CD4-positive, alpha-beta T cell treated with Interleukin-6 at 100 ng/mL for 8 hours (primary cell): ENCODE measurements at places on chromosomes 2 and 18.

GRCh38 chr2:28523902-28524301 lies 28.0 kb downstream of the PLB1 start:
- no peak for DNase-seq

GRCh38 chr2:212157012-212157411 lies 381.6 kb downstream of the ERBB4 start:
- no peak for DNase-seq

- DNase-seq: no peak
Measured at GRCh38 chr2:166144071-166144470, 16.3 kb upstream of the SCN1A start.

- DNase-seq: no peak
Measured at GRCh38 chr2:121103960-121104359, 181.0 kb downstream of the TFCP2L1 start.

DNA sequence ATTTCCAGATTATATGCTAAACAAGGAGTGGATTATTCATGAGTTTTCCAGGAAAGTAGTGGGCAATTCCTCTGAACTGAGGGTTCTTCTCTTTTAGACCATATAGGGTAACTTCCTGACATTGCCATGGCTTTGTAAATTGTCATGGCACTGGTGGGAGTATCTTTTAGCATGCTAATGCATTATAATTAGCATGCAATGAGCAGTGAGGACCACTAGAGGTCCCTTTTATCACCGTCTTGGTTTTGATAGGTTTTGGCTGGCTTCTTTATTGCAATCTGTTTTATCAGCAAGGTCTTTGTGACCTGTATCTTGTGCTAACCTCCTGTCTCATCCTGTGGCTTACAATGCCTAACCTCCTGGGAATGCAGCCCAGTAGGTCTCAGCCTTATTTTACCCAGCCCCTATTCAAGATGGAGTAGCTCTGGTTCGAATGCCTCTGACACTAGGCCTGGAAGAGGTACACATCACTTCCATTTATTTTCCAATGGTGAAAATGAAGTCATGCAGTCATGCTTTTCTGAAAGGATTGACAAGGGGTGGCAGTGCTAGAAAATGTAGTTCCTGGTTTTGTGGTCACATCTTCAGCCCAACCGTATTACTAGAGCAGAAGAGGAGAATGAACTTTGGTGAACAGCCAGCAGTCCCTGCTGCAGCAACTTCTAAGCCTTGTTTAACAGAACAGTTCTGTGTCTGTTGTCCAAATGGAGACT lies 26.6 kb upstream of the ITGA4 start:
- peak; percentile 33 for DNase-seq

DNA sequence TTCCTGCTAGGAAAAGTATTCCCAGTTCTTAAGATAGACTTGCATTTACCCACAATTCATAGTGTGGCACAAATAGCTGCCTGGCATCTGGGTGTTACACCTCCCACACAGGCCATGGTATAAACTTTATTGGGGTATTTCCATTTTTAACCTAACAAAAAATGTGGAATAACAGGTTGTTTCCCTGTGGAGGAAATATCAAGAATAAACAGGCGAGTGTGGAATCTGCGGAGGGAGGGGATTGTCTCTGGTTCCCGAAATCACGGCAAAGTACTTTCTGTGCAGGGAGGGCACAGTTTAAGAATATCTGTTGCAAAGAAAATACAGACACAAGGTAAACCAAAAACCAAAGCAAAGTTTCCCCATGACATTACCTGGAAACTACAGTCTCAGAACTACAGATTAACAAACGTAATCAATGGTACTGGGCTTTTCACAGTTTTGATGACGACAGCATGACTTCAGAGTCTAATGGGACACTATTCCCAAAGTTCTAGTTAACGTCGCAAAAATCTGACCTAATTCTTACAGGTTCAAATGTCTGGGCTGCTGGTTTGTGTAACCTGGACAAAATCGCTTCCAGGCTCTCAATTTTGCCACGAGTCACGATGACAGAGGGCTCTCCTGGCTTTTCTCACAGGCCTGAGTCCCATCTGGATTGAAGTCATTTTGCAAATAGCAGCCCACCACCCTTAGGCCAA lies 1.4 kb downstream of the STARD7 start:
- no peak for DNase-seq

DNA sequence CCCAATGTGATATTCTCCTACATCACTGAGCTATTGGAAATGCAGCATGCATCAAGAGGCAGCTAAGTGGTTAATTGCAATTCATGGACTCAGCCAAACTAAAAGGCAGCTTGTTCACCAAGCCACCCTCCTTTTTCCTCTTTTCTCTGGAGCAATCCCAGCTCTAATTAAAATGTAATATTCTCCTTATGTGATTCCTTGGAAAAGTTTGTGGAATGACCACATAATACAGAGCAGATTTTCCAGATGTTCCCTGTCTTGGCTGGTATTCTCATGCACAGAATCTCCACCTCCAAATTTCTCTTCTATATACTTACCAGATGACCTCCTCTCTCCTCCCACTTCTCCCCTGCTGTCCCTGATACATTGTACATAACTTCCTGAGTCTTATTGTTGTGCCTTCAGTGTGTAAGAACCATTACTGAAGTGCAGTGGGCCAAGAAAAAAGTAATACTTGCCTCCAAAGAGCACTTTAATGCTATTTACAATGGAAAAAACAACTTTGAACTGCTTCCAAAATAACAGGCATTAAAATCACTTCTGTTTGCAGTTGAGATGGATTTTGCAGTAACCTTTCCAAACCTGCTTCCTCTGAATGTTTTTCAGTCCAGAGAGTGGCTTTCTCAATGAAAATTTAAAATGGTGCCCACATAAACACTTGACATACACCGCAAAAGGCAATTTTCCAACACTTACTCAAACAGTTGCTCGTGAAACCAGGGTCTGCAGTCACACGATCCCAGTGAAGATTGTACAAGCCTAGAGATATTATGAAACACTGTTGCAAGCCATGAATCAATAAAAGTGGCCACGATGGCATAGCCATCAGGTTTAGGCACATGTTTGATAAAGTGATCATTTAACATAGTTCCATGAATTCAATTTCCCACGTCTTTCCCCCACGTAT lies 258.0 kb downstream of the MTX2 start:
- no peak for DNase-seq

GRCh38 chr2:10467401-10467800 lies 19.3 kb upstream of the ODC1 start:
- no peak for DNase-seq

GRCh38 chr2:60522462-60522861 lies 31.0 kb downstream of the BCL11A start:
- no peak for DNase-seq

DNA sequence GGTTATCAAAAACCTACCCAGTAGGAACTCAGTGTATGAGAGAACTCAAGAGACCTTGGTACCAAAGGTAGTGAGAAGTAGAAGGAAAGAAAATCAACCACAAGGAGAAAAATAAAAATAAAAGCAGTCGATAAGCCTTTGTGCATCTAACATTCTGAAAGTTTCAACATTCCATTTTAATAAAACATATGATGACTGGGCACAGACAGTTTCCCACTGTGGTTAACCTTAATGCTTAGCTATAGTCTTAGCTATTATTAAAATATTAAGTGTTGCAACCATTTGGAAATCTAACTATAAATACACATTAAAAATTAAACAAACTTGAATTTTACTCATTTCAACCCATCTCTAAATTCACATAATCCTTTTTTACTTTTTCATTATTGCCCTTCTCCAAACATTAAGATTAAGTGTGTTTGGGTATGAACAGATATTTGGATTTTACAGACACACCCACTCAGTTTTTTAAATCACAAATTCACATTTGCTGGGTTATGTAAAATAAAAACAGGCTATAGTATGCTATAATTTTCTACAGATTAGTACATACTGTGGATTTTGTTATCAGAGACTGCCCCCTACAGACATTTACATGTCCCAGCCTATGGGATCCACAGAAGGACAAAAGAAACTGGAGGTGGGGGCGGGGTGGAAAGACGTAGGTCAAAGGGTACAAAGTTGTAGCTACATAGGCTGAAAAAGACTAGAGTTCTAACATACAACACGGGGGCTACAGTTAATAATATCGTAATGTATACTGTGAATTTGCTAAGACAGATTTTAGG lies 32.8 kb downstream of the SRBD1 start:
- peak; percentile 12 for DNase-seq

DNA sequence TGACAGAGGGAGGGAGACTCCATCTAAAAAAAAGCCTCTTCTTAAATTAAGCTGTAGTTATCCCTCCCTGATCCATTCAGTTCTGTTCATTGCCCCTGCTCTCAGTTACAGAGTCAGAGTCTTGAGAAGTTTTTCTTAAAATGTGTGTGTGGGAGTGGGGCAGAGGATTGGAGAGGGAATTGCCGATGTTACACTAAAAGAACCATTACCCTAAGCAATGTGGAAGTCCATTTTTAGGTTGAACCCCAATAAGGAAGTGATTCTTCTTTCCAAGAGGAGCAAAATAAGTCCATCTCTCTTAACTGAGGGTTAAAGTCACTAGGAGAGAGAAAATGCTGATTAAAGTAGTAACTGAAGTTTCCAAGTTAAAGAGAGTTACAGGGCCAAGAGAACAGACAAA lies 21.2 kb upstream of the THOC1 start:
- DNase-seq: no peak

GRCh38 chr18:33307520-33307919 lies 133.0 kb downstream of the CCDC178 start:
- DNase-seq: no peak

DNA sequence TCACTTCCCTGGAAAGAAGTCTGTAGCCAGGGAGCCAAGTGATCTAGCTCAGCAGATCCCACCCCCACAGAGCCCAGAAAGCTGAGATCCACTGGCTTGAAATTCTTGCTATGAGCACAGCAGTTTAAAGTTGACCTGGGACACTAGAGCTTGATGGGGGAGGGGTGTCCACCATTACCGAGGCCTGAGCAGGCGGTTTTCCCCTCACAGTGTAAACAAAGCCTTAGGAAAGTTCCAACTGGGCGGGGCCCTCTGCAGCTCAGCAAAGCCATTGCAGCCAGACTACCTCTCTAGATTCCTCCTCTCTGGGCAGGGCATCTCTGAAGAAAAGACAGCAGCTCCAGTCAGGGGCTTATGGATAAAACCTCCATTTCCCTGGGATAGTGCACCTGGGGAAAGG lies 887.2 kb upstream of the LRATD1 start:
- DNase-seq: no peak

- no peak for DNase-seq
Measured at GRCh38 chr2:1986598-1986997, 242.3 kb upstream of the PXDN start.

DNA sequence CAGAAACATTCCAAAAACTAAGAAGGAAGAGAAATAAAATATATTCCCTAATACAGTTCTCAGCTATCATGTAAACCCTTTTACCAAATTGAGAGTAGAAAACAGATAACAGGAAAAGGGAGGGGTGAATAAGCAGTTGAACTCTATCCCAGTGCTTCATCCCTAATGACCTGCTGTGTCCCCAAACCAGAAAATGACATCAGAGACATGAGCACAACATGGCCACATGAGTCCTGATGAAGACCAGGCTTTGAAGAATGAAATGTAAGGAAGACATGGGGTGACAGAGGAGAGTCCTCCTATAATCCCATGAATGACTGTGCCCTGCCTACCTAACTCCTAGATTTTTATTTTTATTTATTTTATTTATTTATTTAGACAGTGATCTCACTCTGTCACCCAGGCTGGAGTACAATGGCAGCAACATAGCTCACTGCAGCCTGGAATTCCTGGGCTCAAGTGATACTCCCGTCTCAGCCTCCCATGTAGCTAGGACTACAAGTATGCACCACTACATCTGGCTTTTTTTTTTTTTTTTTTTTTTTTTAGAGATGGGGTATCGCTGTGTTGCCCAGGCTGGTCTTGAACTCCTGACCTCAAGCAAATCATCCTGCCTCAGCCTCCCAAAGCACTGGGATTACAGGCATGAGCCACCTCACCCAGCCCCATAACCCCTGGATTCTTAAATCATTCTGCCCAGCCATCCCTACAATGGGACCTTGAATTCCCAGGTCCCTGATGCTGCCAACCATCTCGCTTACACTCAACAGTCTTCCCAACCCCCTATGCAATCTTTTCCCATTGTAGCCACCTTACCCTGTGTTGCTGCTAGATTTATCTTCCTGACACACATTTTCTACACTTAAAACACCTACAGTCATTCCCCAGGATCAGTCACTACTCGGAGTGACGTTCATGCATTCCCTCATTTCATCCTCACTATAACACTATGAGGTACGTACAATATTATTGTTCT lies 64.5 kb downstream of the ANKRD44 start:
- DNase-seq: no peak

GRCh38 chr2:36792951-36793350 lies 96.4 kb downstream of the VIT start:
- DNase-seq: no peak

DNA sequence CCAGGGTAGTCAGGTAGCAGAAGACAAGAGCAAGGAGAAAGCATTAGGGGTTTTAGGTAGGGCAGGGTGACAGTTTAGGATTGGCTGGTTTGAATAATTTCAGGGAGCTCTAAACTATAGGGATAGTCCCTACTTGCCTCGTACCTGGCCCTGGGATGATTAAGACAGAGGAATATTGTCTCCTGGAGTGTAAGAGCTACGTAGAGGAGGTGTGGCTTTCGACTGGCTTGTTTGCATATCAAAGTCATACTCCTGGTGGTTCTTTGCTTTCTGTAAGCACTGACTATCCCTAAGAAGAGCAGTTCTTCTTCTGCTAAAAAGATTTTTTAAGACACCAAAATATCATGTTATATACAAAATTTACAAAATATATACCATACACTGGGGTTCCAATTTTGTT lies 1867.4 kb downstream of the SUCLG1 start:
- no peak for DNase-seq

DNA sequence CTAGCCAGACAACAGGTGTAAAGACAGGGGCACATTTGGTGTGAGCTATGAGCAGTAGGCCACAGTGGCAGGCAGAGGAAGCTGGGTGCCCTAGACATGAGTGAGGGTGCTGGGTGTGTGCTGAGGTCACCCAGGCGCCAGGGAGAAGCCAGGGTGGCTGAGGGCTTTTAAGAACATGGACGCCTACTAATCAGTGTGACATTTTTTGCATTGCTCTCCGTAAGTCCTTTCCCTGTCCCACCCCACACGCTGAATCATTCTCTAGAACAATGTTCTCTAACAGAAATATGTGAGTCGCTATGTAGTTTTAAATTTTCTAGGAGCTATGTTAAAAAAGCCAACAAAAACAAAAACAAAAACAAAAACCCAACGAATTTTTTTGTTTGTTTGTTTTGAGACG lies 204.5 kb upstream of the REV1 start:
- no peak for DNase-seq

DNA sequence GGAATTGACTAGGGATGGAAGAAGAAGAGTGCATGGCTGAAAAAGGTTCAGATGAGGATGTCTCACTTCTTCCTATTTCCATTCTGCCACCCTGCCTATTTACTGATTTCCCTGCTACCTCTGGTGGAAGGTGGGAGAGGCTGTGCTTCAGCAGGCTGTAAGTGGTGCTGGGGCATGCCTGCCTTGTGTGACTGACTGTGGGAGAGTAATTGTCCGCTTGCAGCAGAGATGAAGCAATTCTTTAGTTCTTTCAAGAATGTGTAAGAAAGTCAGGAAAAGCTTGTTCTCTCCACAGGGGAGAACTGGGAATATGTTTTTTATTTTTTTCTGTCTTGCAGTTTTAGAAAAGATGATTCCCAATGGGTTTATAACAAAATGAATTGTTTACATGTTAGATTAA lies 72.5 kb upstream of the NYAP2 start:
- DNase-seq: no peak

GRCh38 chr2:239285932-239286230 lies 114.9 kb downstream of the HDAC4 start:
- DNase-seq: no peak
